OCI-LY7 (cell line): ENCODE measurements at places on chromosomes 4 and X.
A peak's percentile ranks its signal among the peaks of the same experiment; 100 is the strongest.

DNA sequence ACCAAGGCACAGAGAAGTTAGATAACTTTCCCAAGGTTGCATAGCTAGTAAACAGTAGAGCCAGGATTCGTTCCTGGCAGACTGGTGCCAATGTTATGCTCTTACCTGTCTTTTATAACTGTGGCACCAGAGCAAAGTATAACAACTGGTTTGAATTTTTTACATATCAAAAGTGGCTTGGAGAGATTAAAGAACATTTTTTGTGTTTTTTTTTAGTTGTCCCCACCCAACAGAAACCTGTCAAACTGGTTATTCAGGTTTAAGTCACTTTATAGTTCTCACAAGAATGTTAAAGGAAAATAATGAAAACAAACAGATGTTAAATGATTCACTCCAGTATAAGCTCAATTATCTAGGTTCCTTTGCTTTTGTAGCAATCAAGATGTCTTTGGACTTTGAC is 15.6 kb upstream of the FAM47E start:
- no peak for DNase-seq

GRCh38 chr4:152950402-152951274 is 14.5 kb downstream of the FHDC1 start:
- no peak for DNase-seq

- DNase-seq = no peak
These were observed 61.5 kb upstream of the MAGEB2 start for GRCh38 chrX:30153881-30154260.

DNA sequence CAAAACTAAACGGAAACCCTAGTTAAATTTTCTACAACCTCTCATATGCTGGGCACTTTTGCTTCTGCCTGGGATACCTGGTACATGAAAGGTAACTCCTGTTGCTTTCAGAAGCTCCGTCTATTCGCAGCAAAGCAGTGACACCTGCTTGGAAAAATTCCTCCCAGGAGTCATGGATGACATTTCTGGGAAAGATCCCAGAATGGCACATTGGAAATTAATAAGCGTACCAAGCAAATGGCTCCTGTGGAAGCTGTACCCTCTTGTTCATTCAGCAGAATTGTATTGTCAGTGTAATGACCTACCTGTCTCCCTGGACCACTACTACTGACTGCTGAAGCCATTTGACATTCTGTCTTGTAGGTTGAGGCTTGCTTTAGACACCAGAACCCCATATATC is 349.7 kb upstream of the NOCT start:
- no peak for DNase-seq

GRCh38 chr4:183960046-183960420 is 54.9 kb downstream of the STOX2 start:
- DNase-seq = no peak

- DNase-seq = no peak
These were observed 129.5 kb downstream of the PACRGL start for GRCh38 chr4:20829617-20830357.

- no peak for DNase-seq
These were observed 45.1 kb upstream of the HSD17B10 start for GRCh38 chrX:53479301-53479700.

DNA sequence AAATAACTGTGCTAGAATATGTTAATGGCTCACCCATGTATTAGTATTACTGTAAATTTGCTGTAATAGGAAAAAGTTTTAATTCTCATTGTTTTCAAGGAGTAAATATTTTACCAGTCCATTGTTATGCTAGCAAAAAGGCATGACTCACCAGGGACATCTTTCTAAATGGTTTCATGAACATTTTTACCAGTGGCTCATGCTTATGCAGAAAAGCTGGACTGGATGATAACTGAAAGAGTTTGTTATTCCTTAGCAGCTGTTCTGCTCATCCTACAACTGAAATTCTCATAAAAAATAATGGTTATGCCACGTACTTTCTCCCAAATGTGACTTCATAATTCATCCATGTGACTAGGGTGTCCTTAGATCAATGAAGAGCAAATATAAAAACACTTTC is 111.9 kb upstream of the PCDH18 start:
- no peak for DNase-seq

DNA sequence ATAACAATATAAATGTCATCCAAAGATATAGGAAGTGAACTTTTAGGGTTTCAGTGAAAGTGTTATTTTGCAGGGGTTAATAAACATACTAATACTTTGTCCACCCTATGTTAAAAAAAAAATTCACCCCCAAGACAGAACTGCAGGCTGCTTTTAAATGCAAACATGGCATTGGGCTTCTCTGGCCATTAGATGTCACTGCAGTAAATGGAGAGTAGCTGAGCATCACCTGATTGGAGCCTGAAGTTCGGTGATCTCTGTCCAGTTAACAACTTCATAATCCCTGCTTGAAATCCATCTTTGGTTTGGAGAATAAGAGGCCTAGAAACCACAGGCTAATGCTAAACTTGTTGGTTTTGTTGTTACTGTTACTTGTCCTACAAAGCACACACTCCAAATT is 18.7 kb downstream of the SLC25A43 start:
- DNase-seq = peak; percentile 36

DNA sequence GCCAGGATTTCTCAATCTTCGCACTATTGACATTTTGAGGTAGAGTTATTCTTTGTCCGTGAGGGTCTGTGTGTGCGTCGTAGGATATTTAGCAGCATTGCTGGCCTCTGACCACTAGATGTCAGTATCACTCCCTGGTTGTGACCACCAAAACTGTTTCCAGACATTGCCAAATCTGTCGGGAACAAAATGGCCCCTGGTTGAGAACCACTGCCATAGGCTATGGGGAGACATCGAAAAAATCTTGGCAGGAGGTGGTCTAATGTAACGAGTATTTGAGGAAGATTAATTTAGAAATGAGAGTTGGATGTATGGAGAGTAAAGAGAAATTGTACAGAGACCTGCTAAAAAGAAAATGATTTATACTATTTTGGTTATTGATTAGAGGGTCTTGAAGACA is 108.4 kb downstream of the DOCK11 start:
- peak; percentile 43 for DNase-seq

DNA sequence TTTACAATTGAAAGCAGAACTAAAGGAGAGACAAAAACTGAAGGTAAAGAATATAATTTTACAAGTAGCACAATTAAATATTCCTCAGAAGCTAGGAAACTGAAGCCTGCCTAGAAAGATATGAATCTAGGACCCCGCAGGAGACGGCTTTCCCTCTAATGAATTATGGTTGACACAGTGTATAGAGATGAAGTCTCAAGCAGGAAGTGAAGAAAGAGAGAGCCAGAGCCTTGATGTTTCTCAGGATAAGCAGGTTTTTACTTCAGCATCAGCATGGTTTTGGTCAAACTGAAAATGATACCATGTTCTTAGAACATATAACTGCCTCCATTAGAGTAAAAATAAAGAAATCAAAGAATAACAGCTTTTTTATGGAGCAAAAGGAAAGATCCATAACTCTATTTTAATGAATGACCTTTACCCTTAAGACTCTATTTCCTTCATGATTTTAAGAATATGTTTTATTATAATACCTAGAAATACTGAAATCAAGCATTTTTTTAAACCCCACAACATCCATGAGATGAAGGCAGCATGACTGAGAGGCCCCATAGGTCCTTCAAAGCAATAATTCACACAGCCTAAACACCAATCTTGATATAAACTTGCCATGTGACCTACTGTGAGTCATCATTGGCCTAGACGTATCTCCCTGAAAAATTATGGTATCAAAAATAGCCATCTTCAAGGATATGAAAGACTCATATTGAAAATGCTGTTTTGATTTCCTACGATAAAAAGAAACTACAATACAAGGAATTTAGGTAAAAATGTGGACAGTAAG is 193.4 kb downstream of the PRDM5 start:
- no peak for DNase-seq

DNA sequence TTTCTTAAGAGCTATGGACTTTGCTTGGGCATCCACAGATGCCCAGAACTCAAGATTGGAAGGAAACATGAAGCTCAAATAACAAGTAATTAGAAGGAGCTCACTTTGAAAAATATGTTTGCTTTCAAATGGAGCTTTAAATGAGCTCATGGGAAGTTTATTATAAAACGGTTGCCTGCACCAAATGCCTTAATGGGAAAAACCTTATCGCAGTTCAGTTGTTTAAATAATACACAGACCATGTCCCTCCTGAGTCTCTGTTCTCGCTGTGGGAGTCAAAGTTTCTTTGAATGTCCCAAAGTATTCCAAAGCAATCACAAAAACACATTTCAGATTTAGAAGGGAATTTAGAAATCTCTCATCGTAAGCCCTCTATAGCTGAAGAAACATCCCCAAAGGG is 31.6 kb upstream of the STIM2 start:
- DNase-seq = no peak

DNA sequence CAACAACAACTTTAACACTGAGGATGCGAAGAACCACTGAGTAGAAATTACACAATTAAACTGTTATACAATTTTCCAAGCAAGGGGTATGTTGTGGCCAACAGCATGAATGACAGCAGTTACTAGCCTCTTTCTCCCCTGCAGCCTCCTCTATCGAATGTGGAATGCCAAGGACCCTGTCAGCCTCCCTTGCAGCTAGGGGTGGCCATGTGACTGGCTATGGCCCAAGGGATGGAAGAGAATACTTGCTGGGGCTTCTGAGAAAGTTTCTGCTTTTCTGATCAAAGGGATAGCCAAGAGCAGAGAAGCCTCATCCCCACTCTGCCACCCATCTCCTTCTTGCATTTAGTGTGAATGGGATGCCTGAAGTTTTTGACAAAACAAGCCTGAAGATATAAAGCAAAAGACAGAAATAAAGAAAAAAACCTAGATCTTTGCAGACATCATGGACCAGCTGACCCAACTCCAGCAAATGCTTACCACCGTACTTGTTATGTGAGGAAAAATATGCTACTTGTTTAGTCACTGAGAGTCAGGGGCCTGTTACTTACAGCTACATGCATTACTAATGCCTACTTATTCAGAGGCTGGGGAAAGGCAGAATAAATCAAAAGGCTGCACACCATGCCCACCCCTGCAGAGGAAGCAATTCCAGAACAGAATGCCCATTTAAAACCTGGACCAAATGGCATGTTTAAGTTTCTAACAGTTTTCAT is 32.0 kb downstream of the DCTD start:
- no peak for DNase-seq

DNA sequence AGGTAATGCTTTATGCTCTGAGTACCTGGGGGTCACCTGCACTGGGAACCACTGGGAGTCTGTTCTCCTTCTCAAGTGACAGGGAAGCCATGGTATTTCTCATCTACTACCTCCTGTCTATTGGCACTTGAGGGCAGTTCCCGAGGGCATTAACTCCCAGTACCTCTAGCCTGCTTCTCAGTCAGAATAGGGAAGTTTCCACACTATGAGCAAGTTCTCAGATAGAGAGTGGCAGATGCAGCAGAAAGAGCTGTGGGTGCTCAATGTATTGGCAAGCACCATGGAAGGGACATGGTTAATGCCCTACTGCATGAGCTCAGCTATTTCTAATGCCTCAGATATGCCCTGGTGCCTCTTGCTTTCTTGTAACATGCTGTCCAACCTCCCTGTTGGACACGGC is 74.1 kb downstream of the ANOS1 start:
- DNase-seq = no peak

- DNase-seq = peak; percentile 48
These were observed at the start of gene PLXNA3 for GRCh38 chrX:154458116-154458953. PLXNA3 (plus strand) TSS chrX:154458281; CDS start chrX:154460184, 1,903 bp downstream.

DNA sequence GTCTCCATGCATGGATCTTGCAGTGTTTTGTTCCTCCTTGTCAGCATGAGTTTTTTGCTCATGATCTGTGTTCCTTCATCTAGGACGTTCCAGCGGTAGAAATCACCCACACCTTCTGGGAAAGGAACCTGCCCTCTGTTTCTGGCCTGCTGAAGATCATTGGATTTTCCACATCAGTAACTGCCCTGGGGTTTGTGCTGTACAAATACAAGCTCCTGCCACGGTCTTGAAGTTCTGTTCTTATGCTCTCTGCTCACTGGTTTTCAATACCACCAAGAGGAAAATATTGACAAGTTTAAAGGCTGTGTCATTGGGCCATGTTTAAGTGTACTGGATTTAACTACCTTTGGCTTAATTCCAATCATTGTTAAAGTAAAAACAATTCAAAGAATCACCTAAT is 88.2 kb downstream of the MAOA start:
- no peak for DNase-seq

DNA sequence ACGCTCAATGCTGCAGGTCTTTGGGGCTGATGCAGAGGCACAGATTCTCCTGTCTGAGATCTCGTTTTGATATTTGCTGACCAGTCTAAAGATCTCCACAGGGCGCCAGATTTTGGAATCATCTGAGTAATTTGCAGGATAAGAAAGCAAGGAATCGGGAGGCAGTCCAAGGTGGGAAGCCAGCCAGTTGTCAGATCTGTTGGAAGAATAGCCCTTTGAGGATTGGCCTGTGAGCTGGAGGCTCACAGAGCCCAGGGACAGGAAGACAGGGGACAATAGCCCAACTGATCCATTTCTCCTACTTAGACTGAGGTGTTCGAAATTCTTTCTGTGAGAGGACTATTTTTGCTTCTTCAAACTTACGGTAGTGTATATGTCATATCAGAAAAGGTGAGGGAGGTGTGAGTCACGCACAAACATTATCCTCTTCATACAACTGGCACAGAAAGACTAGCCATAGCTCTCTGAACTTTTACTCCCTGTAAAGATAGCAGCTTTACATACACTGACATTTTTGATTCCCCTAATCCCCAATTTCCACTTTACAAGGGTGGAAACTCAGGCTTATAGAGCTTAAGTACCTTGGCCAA is 8.8 kb downstream of the DIPK2B start:
- DNase-seq = no peak

DNA sequence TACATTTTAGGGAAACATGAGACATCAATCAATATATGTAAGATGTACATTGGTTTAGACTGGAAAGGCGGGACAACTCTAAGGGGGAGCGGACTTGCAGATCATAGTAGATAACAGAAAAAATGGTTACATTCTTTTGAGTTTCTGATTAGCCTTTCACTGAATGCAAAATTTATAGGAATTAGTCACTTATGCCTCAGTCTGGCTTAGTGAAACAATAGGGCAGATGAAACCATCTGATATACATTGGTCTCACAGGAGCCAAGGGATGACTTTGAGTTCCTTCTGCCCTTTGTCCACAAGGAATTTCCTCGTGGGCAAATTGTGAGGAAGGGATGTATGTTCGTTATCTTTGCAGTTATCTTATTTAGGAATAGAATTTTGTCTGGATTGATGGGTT is 128.2 kb downstream of the ARSF start:
- no peak for DNase-seq

DNA sequence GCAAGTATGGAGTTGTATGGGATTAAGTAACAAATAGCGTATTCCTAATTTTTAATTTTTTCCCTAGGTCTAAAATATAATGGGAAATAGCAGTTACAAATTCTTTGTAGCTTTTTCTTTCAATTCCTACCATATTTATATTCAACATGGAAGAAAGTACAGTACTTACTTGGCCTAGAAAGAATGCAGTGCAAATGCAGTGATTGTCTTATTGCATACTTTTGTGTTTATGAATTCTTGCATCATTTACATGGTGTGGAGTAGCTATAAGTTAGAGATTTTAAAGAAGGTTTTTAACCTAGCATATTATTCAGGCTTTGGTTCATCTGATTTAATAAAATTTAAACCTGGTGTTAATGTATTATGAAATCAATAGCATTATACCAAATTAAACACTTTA is 263.3 kb downstream of the BMPR1B start:
- DNase-seq = no peak

GRCh38 chrX:37666516-37666915 is 19.1 kb upstream of the XK start:
- DNase-seq = no peak
